Non-pigmented ciliary epithelial cell (primary cell): ENCODE measurements at places on chromosomes 7 and 10.

- DNase-seq, result no peak
Observed at GRCh38 chr10:131206111-131206995, 105.2 kb downstream of the TCERG1L start.

DNA sequence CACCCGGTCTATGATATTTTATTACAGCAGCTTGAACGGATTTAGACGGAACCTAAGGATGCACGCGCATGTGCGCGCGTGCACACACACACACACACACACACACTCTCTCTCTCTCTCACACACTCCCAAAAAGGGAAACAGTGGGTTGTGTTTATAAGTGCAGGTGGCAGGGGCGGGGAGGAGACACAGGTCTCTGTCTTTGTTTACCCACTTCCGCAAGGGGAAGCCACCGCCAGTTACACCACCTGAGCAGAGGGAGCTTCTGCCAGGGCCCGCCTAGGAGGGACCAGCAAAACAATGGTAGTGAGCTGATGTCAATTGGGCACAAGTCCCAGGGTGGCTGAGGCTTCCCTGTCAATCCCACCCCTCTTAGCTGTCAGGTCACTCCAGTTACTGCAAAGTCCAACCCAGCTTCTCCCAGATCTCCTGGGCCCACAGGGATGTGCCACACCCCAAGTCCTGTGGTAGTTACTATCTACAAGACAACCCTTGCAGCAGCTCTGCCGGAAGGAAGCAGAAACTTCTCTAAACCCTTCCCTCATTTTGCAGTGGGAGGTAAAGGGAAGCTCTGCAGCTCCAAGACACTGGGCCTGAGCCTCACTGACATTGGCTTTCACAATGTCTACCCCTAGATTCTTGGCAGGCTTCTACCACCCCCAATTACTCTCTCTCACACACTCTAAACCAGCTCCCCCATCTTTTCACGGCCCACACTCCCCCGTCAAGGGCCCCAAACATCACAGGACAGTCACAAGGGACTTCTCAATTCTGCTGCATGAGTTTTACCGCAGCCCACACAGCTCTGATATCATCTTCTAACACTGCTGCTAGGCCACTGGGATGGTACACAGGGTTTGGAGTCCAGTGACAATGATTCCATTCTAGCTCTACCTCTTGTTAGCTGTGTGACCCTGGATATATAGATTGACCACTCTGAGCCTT is 17.6 kb downstream of the ANXA11 start:
- no peak for DNase-seq

- no peak for DNase-seq
Observed at GRCh38 chr7:30471205-30471604, 7.4 kb downstream of the NOD1 start.

DNA sequence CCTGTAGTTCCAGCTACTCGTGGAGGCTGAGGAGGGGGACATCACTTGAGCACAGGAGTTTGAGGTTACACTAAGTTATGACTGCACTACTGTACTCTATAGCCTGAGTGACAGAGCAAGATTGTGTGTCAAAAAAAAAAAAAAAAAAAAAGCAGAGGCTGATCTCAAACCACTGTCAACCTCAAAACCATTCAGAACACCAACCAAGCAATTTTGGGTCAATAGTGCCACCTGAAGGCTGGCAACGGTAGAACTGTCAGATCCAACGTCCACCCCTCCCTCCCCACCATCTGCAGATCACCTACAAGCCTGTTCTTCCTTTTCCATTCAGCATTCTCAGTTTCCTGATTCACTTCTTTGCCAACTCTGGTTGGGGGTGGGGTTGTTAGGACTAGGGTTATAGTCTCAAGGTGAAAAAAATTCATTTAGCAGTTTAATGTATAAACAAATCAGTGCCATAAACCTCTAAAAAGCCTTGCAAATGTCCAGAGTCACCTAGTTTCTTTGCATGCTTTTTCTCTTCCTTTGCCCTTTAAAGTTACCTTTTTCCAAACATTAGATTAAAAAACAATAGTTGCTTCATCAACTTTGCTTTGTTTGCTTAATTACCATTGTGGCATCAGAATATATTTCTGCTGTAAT is 2.6 kb downstream of the MRPS33 start:
- no peak for DNase-seq

- no peak for DNase-seq
Observed at GRCh38 chr10:61987537-61987936, 86.0 kb downstream of the ARID5B start.

- no peak for DNase-seq
Observed at GRCh38 chr10:21926358-21926925, 77.1 kb downstream of the DNAJC1 start.

GRCh38 chr10:72242675-72243074 is 26.6 kb upstream of the ASCC1 start:
- DNase-seq, result no peak
